Stimulated activated CD4-positive, alpha-beta T cell treated with anti-CD3 and anti-CD28 coated beads, Interleukin-1b, Interleukin-23, amount 100 ng/mL, for 1 hour (primary cell): ENCODE measurements at places on chromosomes 4 and X.

DNA sequence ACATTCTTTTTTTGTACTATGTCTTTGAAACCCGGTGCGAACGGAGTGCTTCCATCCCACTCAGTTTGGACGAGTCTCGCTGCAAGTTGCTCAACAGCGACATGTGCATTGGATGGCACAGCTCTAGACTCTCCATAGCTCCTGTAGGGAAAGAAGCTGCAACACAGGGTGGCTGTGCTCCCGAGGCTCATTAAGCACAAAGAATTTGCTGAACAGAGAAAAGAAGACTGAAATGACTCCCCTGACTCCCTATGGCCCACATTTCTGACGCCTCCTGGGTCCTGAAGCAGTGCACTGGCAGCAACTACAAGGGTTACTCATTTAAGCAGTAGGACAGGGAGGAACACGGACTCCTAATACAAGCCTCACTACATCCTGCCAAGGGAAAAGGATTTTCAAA, 127.4 kb downstream of the SH3RF1 start:
- DNase-seq: no peak

DNA sequence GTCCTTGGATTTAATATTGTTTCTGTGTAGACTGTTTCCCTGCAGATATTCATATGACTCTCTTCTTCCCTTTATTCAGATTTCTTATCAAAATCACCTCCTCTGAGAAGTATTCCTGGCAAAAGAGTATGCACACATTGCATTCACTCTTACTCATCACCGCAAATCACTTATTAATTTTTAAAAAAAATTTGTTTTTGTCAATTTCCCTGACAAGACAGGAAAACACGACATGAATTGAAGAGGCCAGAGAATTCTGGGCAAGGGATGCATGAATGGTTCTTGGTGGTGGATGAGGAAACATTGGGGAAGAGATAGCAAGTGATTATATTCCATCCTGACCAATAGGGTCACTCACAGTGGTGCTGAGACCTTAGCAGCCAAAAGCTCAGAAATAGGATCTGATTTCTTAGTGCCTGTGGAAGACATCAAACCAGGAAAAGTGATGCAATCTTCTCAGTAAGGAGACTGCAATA, 522.5 kb upstream of the AGA start:
- DNase-seq: no peak

GRCh38 chr4:38678078-38678477, 14.1 kb downstream of the KLF3 start:
- DNase-seq: no peak

DNA sequence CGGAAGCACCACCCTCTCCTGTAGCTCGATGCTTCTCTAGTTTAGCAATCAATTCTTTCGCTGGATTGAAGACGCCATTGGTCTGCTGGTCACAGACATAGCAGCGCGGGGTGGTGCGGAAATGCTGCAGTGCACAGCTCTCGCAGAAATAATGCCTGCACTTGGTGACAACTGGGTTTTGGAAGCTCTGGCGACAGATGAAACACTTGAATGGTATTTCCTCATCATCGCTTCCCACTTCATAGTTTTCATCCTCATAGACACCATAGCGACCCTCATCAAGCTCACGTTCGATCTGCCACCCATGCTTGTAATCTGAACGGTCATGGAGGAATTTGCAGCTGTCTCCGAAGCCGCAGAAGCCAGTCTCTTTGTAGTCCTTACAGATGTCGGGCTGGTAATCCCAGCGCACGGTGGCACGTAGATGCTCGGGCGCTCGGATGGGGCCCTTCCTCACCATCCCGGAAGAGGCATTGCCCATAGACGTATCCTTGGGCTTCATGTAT, 854 bp downstream of the RNF113A start:
- no peak for DNase-seq

- no peak for DNase-seq
Observed at GRCh38 chrX:9456250-9457074, 8.4 kb upstream of the TBL1X start.

DNA sequence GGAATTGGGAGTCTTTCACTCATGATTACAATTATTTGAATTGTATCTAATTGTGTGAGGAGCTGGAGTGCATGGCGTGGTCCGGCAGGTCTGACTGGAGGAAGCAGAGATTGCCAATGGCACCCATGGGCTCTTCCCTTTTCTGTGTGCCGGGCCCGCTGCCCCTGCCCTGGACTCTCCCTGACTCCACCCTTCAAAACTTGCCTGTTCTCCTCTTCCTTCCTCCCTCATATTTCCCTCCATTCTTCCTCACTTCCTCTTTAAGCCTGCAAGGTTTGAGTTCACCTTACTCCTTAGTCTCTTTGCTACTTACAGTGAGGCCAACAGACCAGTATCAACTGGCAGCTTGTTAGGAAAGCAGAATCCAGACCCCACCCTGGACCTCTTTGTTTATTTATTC, 6.5 kb upstream of the STBD1 start:
- DNase-seq: no peak

DNA sequence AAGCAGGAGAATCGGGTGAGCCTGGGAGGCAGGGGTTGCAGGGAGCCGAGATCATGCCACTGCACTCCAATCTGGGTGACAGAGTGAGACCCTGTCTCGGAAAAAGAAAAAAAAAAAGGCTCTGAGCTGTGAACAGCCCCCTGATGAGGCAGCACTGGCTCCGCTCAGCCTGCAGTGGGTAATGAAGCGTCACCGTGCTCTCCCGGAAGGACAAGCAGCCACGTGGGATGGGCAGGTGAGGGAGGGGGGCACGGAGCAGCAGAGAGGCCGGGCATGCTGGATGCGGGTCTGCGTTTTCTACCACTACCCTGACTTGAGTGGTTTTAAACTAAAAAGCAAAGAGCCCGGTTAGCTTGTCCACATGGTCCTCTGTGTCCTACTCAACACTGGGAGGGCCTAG, 15.5 kb downstream of the TACC3 start:
- DNase-seq: no peak

GRCh38 chrX:39895218-39896110, 202.3 kb downstream of the BCOR start:
- DNase-seq: no peak

DNA sequence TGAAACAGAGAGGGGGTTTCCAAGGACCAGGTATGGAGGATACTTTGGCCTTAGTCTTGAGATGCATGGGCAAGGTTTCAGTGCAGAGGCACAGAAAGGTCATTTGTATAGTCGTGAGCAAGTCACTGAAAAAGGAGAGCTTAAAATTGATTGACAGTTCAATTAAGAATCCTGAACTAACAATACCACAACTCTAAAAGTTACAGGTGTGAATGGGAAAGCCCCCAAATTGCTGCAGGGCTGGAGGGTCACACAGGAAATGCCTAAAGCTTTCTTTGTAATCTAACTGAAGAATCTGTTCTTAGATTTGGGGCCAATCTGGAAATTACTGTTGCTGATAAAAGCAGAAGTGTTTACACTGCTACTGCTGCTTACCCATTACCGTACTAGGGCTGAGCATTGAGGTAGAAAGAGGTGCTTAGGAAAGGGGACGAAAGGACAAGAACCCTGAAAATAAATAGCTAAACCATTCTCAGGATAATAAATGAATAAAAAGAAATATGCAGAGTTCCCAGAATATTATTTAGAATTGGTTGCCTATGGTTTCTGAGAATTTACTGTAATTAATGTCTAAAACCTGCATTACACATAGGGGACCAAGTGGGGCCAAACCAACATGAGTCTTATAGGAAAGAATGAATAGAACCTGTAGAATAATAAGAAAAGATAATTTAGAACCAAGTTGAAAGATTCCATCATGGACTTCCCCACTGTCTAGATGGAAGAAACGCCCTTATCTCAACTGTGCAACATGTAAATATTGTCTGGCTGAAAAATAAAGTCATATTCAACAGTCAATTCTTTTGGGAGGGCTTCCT, 91.9 kb upstream of the PPP1R2C start:
- no peak for DNase-seq

- DNase-seq: no peak
Observed at GRCh38 chr4:112861691-112862674, 187.5 kb upstream of the ANK2 start.

DNA sequence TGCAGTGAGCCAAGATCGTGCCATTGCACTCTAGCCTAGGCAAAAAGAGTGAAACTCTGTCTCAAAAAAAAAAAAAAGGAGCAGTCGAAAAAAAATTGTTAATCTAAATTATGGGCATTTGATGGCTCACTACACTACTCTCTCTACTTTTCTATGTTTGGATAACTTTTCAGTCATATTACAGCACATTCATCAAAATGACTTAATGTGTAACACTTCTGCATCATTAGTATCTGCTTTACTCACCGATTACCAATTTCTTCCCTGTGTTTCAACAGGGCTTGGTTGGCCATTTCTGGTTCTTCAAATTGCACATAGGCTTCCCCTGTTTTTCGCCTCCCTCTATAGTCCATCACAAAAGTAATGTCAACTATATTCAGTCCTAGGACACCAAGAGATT, 8.4 kb downstream of the GRSF1 start:
- DNase-seq: no peak

- DNase-seq: no peak
Observed at GRCh38 chr4:113382704-113383103, 333.3 kb downstream of the ANK2 start.

GRCh38 chr4:4605849-4606248, 64.0 kb upstream of the STX18 start:
- no peak for DNase-seq

GRCh38 chrX:46967547-46967946, 55.3 kb downstream of the JADE3 start:
- no peak for DNase-seq

DNA sequence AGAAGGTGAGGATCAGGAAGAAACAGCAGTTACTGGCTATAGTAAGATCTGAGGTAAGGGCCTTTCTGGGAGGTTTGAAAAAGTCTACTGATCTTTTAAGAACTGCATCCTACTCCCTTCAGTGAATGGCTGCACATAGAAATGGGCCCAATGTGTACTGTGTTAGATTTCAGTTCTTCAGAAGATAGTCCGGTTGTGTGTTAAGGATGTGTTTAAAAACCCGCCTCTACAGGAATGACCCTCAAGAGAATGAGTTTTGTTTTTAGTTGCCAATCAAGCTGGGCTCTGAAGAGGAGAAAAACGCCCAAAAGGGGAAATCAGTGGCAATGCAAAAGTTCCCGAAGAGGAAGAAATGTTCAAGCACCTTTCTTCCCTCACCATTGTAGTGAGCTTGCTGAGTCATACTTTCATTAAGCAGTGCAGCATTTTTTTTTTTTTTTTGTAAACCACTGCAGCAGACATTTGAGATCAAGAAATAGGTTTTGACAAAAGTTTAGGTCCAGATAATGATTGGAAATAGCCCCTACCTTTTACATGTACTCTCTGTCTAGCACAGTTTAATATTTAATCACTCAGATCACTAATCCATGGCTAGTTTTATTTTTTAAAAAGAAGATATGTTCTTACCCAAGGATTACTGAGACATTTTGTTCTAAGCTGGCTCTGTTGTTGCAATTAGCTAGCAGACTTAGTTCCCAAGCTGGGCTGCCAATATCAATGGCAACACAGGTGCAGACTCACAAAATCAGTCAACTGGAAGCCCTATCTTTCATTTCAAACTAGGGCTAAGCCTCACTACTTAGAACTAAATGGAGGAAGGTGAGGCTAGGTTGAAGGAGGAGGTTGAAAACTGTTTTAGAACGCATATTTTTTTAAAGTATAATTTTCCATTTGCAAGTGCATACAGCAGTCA, 7.0 kb upstream of the TRPC5OS start:
- no peak for DNase-seq

- no peak for DNase-seq
Observed at GRCh38 chrX:56343219-56343618, 111.1 kb downstream of the KLF8 start.

DNA sequence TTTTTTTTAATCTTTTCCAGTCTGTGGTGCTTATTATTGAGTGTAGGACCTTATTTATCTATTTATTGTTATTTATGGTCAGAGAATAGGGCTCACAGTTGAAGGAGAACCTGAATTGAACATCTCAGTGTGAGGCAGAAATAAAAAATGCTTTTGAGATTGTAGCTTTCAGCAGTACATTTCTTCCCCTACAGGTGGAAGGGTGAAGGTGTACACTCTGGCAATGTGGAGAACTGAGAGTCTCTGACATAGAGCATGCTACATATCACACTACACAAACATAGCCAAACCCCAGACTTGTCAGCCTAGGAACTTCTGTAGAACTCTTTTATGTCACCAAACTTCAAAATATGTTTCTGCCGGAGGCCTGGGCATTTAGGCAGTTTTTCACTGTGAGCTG, 140.2 kb downstream of the STIM2 start:
- DNase-seq: no peak

- peak; percentile 16 for DNase-seq
Observed at GRCh38 chr4:48780865-48781214, 761 bp upstream of the FRYL start.

- no peak for DNase-seq
Observed at GRCh38 chr4:79201971-79202370, 123.9 kb downstream of the NAA11 start.

DNA sequence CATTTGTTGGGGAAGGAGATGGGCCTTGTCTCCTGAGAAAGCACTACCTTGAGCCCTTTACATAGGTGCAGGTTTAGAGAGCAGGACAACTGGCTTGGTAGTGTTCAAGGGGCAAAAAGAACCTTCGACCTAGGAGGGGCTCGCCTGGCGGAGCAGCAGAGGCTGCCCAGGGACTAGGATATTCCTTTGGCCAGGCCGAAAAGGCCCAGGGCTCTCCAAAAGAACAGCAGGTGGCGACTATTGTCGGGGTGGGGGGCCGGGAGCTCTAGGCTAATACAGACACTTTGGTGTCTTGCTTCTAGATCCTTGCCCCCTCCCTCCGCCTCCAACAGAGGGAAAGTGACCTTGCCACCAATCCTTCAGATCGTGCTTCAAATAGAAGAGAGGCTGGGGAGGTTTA, 7.1 kb upstream of the POU3F4 start:
- DNase-seq: no peak

GRCh38 chr4:154478547-154478946, 13.1 kb downstream of the DCHS2 start:
- DNase-seq: no peak

GRCh38 chr4:146654687-146655520, 16.2 kb downstream of the POU4F2 start:
- no peak for DNase-seq

DNA sequence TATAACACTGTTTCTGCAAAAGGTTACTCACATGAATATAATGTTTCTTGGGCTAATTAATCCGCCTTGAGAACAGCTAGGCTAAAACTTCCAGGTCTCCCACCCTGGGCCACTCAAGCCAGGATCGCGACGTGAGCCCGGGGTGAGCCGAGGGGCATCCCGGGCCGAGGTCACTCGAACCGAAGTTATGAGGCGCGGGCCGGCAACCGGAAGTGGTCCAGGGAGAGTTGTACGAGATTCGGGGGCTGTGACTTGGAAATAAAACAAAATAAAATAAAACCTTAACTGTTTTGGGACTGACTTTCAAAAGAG, 317 bp downstream of the CMC4 start:
- no peak for DNase-seq

DNA sequence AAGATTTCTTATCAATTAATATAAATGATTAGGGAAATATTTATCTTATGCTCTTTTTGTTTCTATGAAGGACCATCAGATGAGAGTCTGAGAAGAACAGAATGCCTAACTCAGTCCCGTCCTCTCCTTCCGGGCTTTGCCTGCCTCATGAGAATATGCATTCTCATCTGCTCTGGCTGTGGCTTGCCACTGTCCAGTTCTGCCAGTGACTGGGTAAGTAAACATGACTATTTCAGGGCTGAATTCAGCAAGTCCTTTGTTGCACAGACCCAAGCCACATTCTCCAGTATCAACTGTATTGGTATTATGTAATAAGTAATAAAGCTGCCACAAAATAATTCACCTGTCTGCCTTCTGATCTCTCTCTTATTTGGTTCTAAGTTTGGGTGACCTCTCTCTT, 110.7 kb downstream of the WDFY3 start:
- no peak for DNase-seq
